ENCODE measurements at places on chromosomes 16 and 17. TPM values are rescaled to one million over a fixed set of nuclear protein-coding genes. Genes with fewer than 3 reads are reported as not detected.
A peak's percentile ranks its signal among the peaks of the same experiment; 100 is the strongest.

DNA sequence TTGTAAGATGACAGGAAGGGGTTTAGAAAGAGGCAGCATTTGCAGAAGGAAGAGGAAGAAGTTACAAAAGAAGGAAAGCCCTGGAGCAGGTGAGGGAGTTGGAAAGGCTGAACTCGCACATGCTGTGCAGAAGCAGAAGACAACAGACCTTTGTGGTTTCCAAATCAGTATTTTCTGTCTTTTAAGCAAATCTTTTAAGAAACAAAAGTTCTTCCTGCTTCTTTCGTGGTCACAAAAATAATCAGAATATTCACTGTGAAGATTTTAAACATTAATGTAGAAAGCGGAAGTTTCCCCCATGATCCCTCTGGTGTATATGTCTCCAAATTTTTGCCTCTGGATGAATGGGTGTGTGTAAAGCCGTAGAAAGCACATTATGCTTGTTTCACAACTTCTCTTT is 25.8 kb downstream of the ZNRF1 start:
- peaks cover 6% of the 10 kb centered on the region for H3K4me1 ChIP-seq
- no peak for DNase-seq
- H3K36me3 ChIP-seq, result peaks cover 34% of the 10 kb centered on the region
- H3K4me3 ChIP-seq, result no peak overlapping the region
- H3K27me3 ChIP-seq, result no peaks in the 10 kb centered on the region

GRCh38 chr16:27444015-27444414 is 42.0 kb downstream of the IL21R start:
- no peak overlapping the region for H3K27ac ChIP-seq
- no peaks in the 10 kb centered on the region for H3K4me1 ChIP-seq
- no peak overlapping the region for H3K4me3 ChIP-seq
- peaks cover 13% of the 10 kb centered on the region for H3K36me3 ChIP-seq
- H3K27me3 ChIP-seq, result no peaks in the 10 kb centered on the region

DNA sequence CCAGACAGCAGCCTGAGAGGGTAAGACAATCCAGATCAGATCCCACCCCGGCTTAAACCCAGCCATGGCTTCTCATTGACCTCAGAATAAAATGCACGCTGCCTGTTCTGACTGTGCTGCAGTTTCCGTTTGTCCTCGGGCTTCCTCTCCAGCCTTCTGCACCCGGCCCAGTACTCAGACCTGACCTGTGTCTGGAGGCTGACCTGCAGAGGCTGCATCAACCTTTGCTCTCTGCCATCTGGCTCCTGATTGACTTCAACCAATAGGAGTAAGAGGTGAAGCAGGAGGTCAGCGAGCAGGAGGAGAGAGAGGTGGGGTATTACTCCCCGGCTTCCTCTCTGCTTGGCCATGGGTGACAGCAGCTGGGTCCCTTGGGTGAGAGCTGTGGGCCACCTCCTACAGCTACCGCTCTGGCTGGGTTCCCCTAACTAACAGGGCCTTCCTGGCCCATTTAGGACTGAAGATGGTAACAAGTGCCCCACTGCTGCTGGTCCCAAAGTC is 46.7 kb downstream of the C16orf82 start:
- no peak overlapping the region for H3K4me3 ChIP-seq
- H3K36me3 ChIP-seq, result no peaks in the 10 kb centered on the region
- no peaks in the 10 kb centered on the region for H3K4me1 ChIP-seq
- H3K27ac ChIP-seq, result no peak overlapping the region
- H3K27me3 ChIP-seq, result no peaks in the 10 kb centered on the region

PRSS53 gene
- 2.8 TPM for total RNA-seq

DNA sequence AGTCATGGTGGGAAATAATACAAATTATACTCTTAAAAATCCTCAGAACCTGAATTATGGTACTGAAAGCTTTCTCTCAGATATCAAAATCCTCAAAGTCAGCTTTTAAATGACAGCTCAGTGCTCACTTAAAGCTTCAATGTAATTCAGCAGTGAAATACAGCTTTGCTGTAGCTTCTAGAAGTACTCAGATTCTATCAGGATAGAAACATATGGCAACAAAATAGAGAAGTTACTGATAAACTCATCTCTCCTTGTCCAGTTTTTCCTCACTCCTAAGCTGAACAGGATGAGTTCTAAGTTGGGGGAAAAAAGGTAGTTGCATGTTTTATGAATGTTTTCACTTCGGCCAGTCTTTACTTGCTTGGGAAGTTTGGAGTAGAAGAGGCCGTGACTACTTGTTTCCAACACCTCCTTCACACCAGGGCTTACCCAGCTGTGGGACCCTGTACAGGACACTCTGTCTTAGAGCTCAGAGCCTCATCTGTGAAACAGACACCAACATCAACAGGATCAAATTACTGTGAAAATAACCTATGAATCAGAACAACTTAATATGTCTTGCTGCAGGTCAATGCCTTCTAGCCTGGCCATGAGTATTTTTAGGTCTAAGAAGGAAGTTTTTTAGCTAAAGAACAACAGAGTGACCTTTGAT is 30.2 kb downstream of the OGFOD1 start:
- H3K27me3 ChIP-seq, result no peaks in the 10 kb centered on the region
- H3K36me3 ChIP-seq, result peaks cover 24% of the 10 kb centered on the region
- H3K4me3 ChIP-seq, result no peak overlapping the region
- no peaks in the 10 kb centered on the region for H3K4me1 ChIP-seq
- DNase-seq, result no peak
- no peak overlapping the region for H3K27ac ChIP-seq

NTN1 gene
- 1.3 TPM for total RNA-seq

OTOP2 gene
- not detected for total RNA-seq

GRIN2A gene
- 1.5 TPM for total RNA-seq

GRCh38 chr16:10608687-10609401 is 28.4 kb upstream of the EMP2 start:
- no peak for DNase-seq
- H3K4me1 ChIP-seq, result no peaks in the 10 kb centered on the region
- H3K27me3 ChIP-seq, result no peaks in the 10 kb centered on the region
- no peaks in the 10 kb centered on the region for H3K36me3 ChIP-seq
- H3K4me3 ChIP-seq, result no peak overlapping the region

GRCh38 chr17:28574526-28574925 is 2.2 kb downstream of the ALDOC start:
- no peaks in the 10 kb centered on the region for H3K4me1 ChIP-seq
- H3K27me3 ChIP-seq, result no peaks in the 10 kb centered on the region
- H3K36me3 ChIP-seq, result peaks cover 43% of the 10 kb centered on the region
- no peak for DNase-seq
- no peak overlapping the region for H3K27ac ChIP-seq

NOTUM gene
- 2.1 TPM for total RNA-seq

DNA sequence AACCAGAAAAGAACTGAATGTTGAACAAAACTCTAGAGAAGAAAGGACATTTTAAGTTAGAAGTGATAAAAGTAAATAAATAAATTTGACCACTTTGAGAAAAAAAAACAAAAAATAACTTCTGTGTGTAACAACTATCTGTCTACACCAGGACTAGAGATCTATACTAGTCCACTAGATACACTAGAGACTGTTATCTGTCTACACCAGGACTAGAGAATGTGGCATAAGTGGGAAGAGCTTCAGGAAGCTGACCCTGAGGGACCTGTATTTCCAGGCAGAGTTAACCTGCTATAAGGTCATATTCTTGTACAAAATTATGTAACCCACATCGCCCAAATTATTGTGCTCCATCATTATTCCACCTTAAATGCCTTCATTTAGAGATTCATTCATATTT is 160.8 kb downstream of the SKAP1 start:
- no peaks in the 10 kb centered on the region for H3K4me1 ChIP-seq
- H3K27me3 ChIP-seq, result no peaks in the 10 kb centered on the region
- no peak overlapping the region for H3K4me3 ChIP-seq
- DNase-seq, result no peak
- no peak overlapping the region for H3K27ac ChIP-seq
- no peaks in the 10 kb centered on the region for H3K36me3 ChIP-seq

SCGB1C2 gene
- not detected for total RNA-seq

DNA sequence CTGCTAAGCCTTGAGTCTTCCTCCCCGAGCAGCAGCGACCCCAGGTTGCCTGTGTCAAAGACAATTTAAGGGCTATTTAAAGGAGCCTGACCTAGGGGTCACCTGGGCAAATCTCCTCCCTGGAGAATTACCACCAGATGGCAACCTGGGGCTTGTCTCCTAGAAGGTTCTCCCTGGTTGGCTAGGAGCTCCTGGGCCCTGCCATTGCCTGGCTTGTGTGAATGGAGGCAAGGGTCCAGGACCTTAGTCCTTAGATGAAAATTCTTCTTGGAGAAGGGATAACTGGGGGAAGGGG is 51.3 kb upstream of the TAC4 start:
- no peak overlapping the region for H3K27ac ChIP-seq
- no peaks in the 10 kb centered on the region for H3K4me1 ChIP-seq
- H3K27me3 ChIP-seq, result peaks cover 10% of the 10 kb centered on the region

STUB1 gene
- 102 TPM for total RNA-seq

C16orf54 gene
- not detected for total RNA-seq

RAP1GAP2 gene
- total RNA-seq, result 32.2 TPM

- no peak overlapping the region for H3K27ac ChIP-seq
- H3K4me3 ChIP-seq, result no peak overlapping the region
- no peaks in the 10 kb centered on the region for H3K4me1 ChIP-seq
- DNase-seq, result no peak
- H3K36me3 ChIP-seq, result no peaks in the 10 kb centered on the region
Observed at GRCh38 chr16:11539641-11540050, 47.1 kb downstream of the LITAF start.

DNA sequence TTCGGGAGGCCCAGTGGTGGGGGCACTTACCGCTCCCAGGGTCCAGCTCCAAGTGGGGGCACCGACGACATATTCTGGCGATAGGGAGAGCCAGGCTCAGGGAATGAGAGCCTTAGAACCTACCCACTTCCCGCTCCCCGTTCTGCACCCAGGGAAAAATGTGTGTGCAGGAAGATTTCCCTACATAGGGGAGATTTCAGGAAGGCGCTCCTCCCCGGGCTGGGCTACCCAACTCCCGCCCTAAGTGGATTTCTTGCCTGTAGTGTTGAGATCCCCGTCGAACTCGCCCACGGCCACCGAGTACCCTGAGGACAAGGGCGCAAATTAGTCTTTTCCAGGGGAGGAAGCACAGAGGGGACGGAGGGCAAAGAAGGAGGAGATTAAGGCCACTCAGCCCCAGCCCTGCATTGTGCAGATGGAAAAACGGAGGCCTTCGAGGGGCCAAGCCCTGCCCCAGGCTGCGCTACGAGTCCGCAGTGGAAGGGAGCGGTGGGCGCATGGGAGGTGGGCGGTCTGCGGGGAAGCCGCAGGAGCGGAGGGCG is 5.1 kb downstream of the ITGA2B start:
- H3K36me3 ChIP-seq, result no peaks in the 10 kb centered on the region
- peaks cover 14% of the 10 kb centered on the region for H3K27me3 ChIP-seq
- no peak overlapping the region for H3K27ac ChIP-seq
- no peak for DNase-seq
- H3K4me1 ChIP-seq, result no peaks in the 10 kb centered on the region
- H3K4me3 ChIP-seq, result peak overlapping the region; percentile 68

GRCh38 chr16:18855196-18855595 is 53.8 kb upstream of the ARL6IP1 start:
- DNase-seq, result no peak
- H3K4me3 ChIP-seq, result no peak overlapping the region
- no peak overlapping the region for H3K27ac ChIP-seq

SLC2A4 gene
- 4.4 TPM for total RNA-seq

DNA sequence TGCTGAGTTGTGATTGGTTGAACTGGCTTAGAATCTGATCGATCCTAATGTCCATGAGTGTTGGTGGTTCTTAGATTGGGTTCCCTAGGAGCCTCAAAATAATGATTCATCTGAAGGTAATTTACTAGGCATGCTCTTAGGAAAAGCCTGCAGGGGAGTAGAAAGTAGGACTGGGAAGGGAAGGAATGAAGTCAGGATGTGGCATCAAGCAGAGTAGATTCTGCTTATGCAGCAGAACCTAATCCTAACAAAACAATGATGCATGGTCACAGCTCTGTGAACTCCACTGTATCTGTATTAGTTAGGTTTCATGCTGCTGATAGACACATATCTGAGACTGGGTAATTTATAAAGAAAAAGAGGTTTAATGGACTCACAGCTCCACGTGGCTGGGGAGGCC is 132.5 kb downstream of the HS3ST2 start:
- H3K27ac ChIP-seq, result no peak overlapping the region
- H3K36me3 ChIP-seq, result no peaks in the 10 kb centered on the region
- no peak overlapping the region for H3K4me3 ChIP-seq
- no peaks in the 10 kb centered on the region for H3K4me1 ChIP-seq

NPIPB6 gene
- total RNA-seq, result 2.0 TPM

GRCh38 chr17:35932586-35932985 is 2.0 kb upstream of the RDM1 start:
- H3K27ac ChIP-seq, result no peak overlapping the region
- H3K4me1 ChIP-seq, result peaks cover 4% of the 10 kb centered on the region
- no peaks in the 10 kb centered on the region for H3K36me3 ChIP-seq
- no peak for DNase-seq
- H3K4me3 ChIP-seq, result no peak overlapping the region
- no peaks in the 10 kb centered on the region for H3K27me3 ChIP-seq

GRCh38 chr16:50457423-50457822 is 88.6 kb upstream of the BRD7 start:
- no peaks in the 10 kb centered on the region for H3K27me3 ChIP-seq
- no peak for DNase-seq
- no peaks in the 10 kb centered on the region for H3K36me3 ChIP-seq

GRCh38 chr17:6437466-6437865 is 2.5 kb upstream of the AIPL1 start:
- peak overlapping the region; percentile 61 for H3K4me3 ChIP-seq
- H3K36me3 ChIP-seq, result peaks cover 16% of the 10 kb centered on the region
- no peak overlapping the region for H3K27ac ChIP-seq
- DNase-seq, result peak; percentile 82
- peaks cover 6% of the 10 kb centered on the region for H3K4me1 ChIP-seq

DNA sequence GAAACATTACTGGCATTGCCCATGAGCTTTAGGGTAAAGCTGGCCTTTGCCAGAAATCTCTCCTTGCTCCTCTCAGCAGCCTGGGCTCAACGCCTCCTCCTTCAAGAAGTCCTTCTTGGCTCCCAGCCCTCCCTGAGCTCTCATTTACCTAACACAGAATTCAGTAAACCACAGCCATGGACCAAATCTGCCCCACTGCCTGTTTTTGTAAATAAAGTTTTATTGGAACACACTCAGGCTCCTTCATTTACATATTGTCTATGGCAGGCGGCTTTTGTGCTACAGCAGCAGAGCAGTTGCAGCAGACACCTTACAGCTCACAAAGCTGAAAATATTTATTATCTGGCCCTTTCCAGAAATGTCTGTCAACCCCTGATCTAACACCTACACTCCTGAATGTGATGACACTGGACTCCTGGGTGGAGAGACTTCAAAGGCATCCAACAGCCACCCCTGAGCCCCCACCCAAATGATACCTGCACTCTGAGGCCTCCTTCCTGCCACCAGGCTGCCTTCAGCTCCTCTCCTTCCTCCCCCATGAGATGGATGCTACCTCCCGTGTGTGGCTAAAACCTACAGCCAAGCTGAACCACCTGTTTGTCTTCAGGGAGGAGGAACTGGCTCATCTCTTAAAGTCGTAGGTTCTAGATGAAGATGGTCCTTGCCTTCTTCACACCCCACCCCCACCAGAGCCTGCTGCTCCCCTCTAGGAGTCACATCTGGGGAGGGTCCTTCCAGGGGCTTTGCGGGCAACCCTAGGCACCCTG is 41.6 kb downstream of the PIMREG start:
- H3K27me3 ChIP-seq, result no peaks in the 10 kb centered on the region
- no peaks in the 10 kb centered on the region for H3K36me3 ChIP-seq
- no peak for DNase-seq
- H3K27ac ChIP-seq, result no peak overlapping the region
- H3K4me1 ChIP-seq, result peaks cover 5% of the 10 kb centered on the region
- no peak overlapping the region for H3K4me3 ChIP-seq

CHST4 gene
- total RNA-seq, result 6.8 TPM

Measured in H9 (cell line).